ENCODE measurements at places on chromosomes 6 and 20.

DNA sequence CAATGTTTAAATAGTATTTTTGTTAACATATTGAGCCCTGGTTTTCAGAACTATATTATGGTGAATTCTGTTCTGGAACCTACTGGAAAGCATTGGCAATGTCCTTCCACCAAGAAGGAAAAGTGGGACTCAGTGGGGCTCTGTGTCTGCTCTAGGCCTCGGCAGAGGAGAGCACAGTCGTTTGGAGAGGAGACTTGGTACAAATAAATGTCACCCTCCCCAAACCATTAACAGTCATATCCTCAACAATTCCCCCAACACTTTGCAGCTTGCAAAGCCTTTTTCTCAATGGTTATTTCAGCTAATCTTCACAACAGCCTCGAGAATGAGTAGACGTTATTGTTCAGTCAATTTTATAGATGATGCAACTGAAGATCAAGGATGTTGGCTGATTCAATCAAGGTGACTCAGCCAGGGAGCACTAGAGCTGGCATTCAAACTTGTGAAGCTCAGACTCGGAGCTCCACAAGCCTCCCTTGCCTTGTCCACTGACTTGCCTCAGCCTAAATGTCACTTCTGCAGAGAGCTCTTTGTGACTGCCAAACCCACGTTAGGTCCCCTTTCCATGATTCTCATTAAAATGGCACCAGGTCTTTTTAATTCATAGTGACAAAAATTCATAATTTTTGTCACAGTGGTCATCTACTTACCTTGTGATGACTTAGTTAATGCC, 60.6 kb downstream of the TOX2 start:
- DNase-seq = no peak

GRCh38 chr20:1568163-1568490, 10.6 kb upstream of the SIRPD start:
- DNase-seq = no peak

DNA sequence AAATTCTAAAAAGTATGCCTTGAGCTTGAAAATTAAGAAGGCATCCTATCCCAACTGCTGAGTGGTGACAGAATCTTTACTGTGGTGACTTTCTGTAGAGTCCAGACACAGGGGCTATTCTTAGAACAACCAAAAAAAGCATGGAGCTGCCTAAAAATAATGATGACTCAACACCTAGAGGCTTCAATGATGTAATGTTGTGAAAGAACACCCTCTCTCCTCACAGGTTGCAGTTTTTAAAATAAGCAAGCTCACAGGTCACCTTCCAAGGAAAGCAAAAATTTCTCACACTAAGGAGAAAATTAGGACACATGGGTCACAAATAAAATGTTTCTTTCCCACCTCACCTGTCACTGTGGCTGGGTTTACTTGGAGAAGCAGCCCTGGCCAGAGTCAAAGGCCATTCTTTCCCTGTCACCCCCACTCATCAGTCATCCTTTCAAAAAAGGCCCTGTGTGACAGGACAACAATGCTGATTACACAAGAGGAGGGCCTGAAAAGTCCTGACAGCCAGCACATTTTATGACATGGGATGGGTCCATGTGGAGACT, 53.5 kb downstream of the RCAN2 start:
- DNase-seq = no peak

GRCh38 chr20:9474835-9475415, 39.5 kb upstream of the LAMP5 start:
- no peak for DNase-seq

GRCh38 chr6:95503568-95503967, 73.8 kb upstream of the MANEA start:
- DNase-seq = no peak

GRCh38 chr6:72651174-72651573, 29.3 kb downstream of the KCNQ5 start:
- no peak for DNase-seq

DNA sequence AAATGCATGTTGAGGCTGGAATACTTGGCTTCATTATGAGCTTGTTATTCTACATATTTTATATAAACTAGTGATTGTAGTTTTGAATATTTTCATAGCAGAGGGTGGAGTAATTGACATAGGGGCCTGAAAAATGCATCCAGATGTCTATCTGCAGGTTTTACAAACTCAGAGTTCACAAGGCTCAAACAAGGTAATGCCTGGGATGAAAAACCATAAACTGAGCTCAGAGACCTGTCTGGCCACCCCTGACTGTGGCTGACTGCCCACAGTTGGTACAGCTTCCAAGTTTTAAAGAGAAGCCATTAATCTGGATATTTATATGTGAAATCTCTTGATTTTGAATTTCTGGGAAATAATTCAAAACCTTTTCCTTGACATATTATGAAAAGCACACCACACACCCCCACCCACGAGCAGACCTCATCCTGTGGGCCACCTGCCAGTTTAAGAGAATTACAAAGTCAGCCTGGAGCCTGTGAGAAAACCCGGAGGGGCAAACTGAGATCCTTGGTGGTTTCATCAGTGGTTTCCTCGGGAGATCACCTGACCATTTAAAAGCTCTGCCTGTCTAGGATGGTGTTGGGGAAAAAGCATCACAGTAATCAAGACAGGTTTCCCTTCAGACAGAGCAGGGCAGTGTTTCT, 230.1 kb downstream of the SAMD5 start:
- no peak for DNase-seq

DNA sequence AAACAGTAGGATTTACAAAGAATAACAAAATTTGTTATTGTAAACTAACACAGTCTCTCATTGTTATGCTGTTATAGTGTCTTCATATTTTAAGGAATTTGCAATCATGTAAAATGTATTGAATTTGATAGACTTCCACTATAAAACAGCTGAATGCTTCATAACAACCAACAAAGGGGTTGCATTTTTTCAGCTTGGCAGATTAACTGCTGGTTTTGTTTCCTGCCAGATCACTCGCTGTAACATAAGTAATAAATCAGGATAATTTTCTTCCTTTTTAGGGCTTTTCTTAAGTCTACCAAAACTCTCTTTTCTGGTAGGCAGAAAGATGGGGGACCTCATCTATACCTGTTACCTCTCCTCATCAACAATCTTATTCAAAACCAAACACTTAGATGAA, 169.8 kb downstream of the SAMD5 start:
- no peak for DNase-seq

DNA sequence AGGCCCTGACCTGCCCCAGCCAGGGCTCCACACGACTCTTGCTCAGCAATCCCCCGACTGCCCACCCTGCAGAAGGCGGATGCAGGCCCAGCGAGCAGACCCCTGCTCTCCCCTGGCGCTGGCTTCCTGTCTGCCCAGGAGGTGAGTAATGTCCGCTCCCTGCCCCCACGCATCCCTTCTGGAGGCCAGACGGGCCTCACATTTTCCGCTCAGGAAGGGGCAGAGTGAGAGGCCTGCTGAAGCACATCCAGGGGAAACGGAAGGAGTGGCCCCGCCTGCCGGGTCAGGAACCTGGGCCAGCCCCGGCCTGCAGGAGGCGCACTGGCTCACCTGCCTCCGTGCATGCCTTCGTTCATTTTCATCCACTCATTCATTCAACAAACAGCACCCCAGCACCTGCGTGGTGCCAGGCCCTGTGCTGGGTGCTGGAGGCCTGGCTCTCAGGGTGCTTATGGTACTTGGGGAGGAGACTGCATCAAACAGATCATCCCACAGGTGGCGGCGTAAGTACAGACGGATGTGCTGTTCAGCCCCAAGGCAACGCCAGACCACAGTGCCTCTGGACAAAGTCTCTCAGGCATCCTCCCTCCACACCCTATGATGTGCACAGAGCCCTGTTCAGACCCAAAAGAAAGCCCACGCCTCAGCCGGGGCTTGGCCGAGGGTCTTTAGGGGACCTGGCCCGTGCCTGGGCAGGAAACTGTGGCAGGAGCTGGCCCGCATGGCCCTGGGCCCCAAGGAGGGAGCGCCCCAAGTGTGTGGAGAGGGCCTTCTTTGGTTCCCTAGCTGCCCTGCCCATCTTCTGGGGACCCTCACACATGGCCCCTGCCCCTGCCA, 112.1 kb downstream of the ASXL1 start:
- DNase-seq = no peak

- DNase-seq = no peak
Observed at GRCh38 chr20:22825546-22825945, 209.6 kb upstream of the SSTR4 start.

- DNase-seq = no peak
Observed at GRCh38 chr6:75612434-75612833, 10.8 kb downstream of the SENP6 start.

GRCh38 chr6:14910692-14911547, 334.9 kb upstream of the JARID2 start:
- DNase-seq = no peak

GRCh38 chr20:58776109-58776508, 74.6 kb downstream of the GNAS-AS1 start:
- DNase-seq = no peak

DNA sequence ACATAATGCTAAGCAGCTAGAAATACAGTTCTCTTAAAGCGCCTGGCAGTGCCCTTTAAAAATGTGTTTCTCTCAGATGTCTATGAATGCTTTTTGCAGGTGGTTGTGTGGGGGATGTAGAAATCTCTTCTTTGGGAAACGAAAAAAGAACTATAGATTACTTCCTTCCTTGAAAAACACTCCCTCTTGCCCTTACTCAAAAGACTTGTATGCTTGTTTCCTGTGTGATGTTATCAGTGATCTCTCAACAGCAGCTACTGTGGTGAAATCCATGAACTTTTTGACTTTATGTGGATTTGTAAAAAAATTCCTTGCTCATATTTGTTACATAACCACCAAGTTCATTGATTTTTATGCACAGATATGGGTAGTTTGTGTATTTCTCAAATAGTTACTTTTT, 916.5 kb downstream of the QKI start:
- no peak for DNase-seq

- no peak for DNase-seq
Observed at GRCh38 chr20:16296931-16297330, 276.3 kb downstream of the KIF16B start.

DNA sequence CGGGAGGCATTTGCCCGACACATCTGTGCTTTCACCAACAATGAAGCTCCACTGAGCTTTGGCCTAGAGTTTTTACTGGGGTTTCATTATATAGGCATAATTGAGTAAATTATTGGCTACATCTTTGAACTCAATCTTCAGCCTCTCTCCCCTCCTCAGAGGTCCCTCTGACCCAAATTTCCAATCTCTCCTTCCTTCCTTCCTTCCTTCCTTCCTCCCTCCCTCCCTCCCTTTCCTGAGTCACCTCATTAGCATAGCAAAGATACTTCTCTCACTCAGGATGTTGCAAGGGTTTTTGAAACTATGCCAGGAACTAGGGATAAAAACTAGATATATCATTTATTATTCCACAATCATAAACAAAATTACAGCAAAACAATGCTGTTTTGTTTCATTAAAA, 238.2 kb upstream of the PRND start:
- no peak for DNase-seq

DNA sequence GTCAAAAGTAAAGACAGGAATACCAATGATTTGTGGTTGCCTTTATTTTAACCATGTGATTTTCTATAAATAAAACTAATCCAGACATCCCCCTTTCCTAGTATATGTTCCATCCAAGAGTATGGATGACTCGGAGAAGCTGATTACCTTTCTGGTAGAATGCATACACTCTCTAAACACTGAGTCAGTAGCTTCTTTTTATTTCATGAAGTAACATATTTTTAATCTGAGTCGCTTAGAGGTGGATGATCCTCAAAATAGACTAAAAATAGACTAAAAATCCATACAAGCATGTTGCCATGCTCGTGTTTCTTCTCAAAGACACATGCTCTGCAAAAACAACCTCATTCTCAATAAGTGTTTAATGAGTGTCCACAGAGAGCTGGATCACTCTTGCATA, 263.7 kb downstream of the COL12A1 start:
- DNase-seq = no peak

Measured in NCI-H2029 treated with DMSO at 0.1 percent for 48 hours (cell line).